ENCODE measurements at places on chromosomes 1 and 21.

- no peak for DNase-seq
Observed at GRCh38 chr1:40848530-40849189, 13.5 kb downstream of the CITED4 start.

GRCh38 chr1:236133339-236133738 is 9.0 kb upstream of the GPR137B start:
- DNase-seq, result no peak

GRCh38 chr1:204623365-204623893 is 62.1 kb downstream of the LRRN2 start:
- DNase-seq, result no peak

DNA sequence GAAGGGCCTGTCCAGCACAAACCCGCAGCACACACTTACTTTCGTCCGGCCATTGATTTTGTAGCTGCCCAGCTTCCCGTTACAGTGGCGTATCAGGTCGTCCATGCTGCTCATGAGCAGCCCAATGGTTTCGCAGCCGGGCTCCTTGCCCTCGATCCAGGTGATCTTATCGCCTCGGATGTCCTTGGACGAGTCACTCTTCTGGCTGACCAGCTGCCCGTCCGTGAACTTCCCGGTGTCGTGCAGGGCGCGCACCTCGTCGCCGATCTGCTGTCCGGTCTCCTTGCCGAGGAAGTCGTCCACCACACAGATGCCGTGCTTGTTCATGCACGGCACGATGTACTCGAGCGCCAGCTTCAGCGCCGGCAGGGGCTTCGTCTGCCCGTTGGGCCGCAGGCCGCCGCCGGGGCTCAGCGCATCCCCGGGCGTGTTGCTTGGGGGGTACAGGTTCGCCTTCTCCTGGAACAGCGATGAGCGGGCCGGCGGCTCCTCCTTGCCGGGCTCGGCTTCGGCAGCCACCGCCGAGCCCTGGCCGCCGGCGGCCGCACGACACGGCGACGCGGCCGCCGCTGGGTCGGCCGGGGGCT is 1.0 kb downstream of the EGLN1 start:
- DNase-seq, result no peak

GRCh38 chr1:29462096-29462495 is 225.8 kb downstream of the PTPRU start:
- no peak for DNase-seq

Data from substantia nigra (tissue), 51 donors.